ENCODE measurements at places on chromosomes 1 and 21.
A peak's percentile ranks its signal among the peaks of the same experiment; 100 is the strongest.

DNA sequence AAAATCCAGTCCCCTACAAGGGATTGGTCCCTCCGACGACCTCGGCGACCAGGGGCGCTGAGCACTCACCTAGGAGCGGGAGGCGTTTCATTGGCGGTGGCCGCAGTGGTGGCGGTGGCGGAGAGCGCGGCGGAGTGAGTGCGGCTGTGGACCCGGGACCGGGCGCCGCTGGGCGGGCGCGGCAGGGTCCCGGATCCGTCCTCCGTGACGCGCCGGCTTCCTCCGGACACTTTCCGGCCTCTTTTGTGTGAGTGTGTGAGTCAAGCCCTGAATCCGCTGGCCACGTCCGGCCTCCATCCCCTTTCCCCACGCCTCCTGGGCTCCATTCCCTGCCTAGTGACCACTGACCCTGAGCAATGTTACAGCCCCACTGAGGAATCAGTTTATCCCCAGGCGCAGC lies at the start of gene ADGRL4:
Gene ADGRL4 (minus strand): TSS at position 167 of the 400 bp plus-strand sequence. CDS start 76 bp downstream, at position 91.
- DNase-seq: no peak

GRCh38 chr1:28934676-28935075 lies 20.3 kb downstream of the EPB41 start:
- no peak for DNase-seq

DNA sequence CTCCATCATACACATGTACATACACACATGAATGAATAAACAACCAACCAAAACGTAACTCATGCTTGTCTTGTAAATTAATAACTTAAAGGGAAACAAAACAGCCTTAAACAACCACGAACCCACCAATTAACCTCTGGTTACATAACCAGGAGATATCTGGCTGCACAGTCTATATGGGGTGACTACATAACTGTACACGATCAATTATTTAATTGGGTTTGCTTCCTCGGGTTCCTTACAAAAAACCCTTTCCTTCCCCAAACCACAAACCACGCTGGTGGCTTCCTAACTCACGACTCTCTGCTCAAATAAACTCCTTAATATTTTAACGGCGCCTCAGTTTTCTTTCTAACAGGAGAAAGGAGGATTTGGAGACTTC lies 744 bp downstream of the ZNF670 start:
- no peak for DNase-seq

- no peak for DNase-seq
These were observed 7.9 kb upstream of the UFC1 start for GRCh38 chr1:161145832-161146231.

GRCh38 chr1:233355841-233356704 lies 28.5 kb downstream of the MAP3K21 start:
- DNase-seq: peak; percentile 25

GRCh38 chr1:198890214-198890930 lies 251.5 kb downstream of the PTPRC start:
- no peak for DNase-seq

DNA sequence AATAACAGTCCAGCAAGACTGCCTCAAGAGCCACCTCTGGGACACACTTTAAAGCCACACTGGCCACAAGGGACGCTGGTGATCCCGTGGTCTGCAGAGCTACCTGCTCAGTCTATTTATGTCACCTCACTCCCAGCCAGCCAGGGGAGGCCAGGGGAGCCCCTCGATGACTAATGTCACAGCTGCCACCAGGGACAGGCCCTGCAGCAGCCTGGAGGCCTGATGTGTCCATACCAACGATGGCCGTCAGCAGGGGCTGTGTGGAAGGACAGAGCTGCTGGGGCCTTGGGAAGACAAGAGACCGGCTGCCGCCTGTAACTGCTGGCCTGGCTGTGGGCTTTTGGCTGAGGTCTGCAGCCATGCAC lies 71.0 kb downstream of the SIK1 start:
- DNase-seq: no peak

DNA sequence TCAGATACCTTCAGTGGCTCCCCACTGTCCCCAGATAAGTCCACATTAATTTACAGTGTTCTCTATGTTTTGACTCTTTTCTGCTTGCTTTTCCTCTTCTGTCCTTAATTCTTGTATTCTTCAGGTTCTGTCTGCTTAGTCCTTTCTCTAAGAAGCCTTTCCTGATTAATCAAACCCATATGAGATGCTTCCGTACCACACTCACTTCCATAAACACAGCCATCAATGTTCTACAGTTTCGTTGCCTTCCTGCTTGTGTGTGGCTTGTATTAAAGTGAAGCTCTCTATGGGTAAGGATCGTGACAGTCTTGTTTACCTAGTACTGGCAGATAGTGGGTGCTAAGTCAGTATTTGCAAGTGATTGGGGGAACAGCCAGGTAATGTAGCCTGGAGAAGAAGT lies 75.9 kb downstream of the PRDM2 start:
- no peak for DNase-seq

GRCh38 chr1:27968692-27969091 lies 8.9 kb downstream of the XKR8 start:
- no peak for DNase-seq

DNA sequence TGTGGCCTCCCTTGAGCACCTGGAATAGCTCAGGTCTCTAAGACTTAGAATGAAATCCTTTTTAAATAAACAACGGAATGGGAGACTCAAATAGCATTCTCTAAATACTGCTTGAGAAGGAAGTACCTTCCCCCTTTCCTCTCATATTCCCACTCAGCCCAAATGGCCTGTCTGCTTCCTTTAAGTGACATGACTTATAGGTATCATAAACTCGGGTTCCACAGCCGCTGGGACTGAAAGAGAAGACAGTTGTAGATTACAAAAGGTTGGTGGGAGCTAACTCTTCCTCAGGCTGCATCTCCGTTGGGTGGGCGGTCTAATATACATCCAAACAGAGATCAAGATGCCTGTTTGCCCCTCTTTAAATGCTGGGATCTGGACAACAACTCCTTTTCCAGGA lies 1.2 kb upstream of the HMCN1 start:
- no peak for DNase-seq

DNA sequence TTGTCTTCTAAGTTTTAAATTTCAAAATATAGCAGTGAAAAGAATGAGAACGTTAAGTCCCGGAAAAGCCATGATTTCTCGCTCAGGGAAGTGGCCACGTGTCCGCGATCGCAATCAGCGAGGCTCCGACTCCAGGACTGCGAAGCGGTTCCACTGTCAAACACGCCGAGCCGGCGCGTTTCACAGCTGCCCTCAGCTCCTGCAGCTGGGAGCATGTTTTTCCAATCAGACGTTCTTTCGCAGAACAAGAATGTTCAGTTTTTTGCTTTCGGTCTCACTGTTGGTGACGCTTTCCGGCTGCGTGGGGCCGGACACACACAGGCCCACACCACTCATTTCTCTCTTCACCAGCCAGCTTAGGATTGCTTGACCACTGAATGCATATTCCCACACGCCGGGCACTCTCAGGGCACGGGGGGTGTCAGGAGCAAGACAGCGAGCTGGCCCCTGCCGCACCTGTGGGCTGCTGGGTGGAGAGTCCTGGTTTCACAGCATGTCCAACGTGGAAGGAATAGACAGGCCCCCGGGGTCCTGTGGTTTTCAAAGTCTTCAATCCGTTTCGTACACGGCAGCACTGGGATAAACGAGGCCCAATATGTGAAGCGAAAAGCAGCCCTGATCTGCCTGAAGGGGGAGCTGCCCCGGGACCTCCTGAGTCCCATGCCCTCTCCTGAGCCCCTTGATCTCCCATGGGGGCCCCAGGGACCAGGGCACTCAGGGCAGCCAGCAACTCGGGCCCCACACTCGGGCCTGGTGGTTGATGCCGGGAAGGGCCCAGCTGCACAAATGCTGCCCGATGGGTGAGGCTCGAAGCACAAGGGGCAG lies 47.3 kb upstream of the COL18A1 start:
- no peak for DNase-seq

- DNase-seq: peak; percentile 70
These were observed 71.0 kb downstream of the CD46 start for GRCh38 chr1:207822602-207823451.

DNA sequence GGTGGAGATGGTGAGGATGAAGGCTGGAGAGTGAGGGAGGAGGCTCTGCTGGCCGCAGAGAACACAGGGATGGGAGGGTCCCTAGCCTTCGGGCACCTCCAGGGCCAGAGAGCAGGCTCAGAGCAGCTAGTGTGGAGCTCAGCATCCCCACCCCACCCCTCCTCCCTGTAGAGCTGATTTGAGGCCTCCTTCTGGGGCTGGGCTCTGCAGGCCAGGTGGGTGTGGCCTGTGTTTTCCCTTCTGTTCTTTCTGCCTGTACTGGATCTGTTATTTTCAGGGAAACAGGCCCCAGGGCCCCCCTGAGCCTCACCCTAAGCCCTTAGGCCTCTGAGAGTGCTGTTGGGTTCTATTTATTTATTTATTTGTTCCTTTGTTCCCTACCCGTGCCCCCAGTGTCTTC lies 44.8 kb downstream of the TMCC2 start:
- DNase-seq: no peak

DNA sequence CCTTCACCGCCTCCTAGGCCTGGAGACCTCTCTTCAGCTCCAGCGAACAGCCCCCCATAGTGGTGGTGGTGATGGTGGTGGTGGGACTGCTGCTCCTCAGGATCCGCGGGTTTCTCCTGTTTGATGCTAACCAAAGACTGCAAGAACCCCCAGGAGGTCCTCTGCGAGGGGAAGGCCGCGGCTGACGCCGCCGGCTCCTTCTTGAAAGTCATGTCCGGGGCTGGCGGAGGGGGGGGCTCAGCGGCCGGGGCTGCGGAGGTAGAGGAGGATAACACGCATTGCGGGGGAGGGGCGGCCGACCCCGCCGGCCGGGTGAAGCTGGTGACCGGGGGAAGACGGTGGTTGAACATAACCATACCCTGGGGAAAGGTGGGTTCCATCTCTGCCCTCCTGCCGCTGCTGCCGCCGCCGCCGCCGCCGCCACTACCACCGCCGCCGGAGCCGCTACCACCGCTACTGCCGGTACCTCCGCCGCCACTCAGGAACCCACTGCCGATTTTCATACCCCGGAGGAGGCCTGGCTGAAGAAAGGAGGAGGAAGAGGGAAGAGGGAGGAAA lies 554 bp downstream of the ZNF281 start:
- DNase-seq: peak; percentile 32

DNA sequence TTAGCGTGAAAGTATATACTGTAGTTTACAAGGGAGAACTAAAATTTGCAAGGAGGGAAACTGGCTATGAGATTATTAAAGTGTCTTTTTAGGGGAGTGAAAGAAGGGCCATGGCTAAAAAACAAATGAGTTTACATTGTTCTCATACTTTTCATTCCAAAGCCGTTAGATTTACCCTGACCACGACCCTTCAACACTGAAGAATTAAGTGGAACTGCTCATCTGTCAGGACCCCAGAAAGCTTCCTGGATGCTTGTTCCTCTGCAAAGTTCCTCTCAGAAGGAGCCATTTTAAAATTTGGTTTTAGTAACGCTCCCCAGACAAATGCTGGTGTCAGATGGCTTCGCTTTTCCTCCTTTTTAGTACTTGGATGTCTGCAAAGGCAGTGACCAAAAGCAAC lies 82.7 kb upstream of the ZBTB18 start:
- no peak for DNase-seq

- DNase-seq: no peak
These were observed 935.2 kb downstream of the PLA2G4A start for GRCh38 chr1:187763976-187764375.

DNA sequence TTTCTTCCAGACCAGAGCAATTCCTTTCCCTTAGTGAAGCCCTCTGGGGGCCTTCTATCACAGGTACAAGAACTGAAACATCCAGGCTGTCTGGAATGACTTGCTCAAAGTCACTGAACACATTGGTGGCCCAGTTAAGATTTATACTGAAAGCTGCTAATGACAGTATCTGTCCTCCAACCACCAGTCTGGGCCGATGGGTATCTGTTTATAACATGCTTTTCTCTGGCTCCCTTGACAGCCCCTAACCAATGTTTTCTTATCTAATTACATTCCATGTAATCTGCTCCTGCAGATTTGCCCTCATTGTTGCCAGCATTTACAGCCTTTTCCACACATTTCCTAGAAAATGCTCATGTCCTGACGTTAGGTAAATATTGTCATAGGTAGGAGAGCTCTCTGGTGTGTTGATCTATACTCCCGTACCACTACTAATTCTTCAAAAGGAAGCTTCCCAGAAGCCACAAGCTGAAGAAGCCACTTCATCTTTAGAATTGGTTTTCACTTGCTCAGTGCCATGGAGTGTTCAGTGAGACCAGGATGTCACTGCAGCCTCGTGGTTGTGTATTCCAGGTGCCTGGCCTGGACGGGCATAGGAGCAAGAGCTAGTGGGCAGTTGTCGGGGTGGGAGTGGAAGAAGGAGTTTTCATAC lies 163.9 kb downstream of the TSEN15 start:
- no peak for DNase-seq

- DNase-seq: no peak
These were observed 690.4 kb downstream of the USP25 start for GRCh38 chr21:16420031-16420724.

GRCh38 chr1:162639718-162640117 lies 7.5 kb downstream of the DDR2 start:
- DNase-seq: no peak

GRCh38 chr1:170303034-170303433 lies 157.3 kb downstream of the NTMT2 start:
- DNase-seq: no peak

GRCh38 chr1:26697978-26698849 lies 2.4 kb downstream of the ARID1A start:
- DNase-seq: peak; percentile 35

DNA sequence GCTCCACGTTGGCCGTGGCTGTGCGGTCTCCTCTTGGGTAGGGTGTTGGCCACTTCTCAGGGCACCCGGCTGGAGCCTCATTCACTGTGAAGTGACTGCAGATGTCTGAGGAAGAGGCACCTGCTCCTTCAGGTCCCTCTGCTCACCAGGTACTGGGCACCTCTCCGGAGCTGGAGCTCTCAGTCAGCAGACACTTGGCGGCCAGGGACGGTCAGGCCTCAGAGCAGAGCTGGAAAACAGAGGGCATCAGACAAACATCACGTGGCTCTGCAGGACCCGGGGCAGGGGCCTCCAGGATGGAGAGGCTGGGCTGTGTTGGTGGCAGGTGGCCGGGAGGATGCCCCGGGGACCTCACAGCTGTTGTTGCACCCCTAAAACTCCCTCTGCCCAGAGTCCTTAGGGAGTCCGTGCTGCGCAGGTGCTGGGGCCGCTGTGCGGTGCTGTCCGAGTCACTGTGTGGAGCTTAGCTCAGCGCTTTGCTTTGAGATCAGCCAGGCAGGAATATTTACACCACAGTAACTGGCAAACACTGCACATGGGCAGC lies 59.7 kb downstream of the SLX9 start:
- no peak for DNase-seq

- DNase-seq: no peak
These were observed 375.2 kb downstream of the KCNH1 start for GRCh38 chr1:210758761-210759160.

GRCh38 chr1:240401731-240402130 lies 210.2 kb downstream of the GREM2 start:
- no peak for DNase-seq

GRCh38 chr1:161013488-161014230 lies 7.3 kb downstream of the F11R start:
- DNase-seq: peak; percentile 54

GRCh38 chr1:58104960-58105359 lies 441.6 kb downstream of the OMA1 start:
- no peak for DNase-seq

- DNase-seq: no peak
These were observed 41.2 kb downstream of the GADD45A start for GRCh38 chr1:67726224-67726623.

- no peak for DNase-seq
These were observed 613.0 kb upstream of the B3GALT2 start for GRCh38 chr1:193799371-193799770.
